ENCODE measurements at places on chromosomes 4 and X.
A peak's percentile ranks its signal among the peaks of the same experiment; 100 is the strongest.

- DNase-seq, result no peak
Observed at GRCh38 chrX:154351183-154352011, 23.0 kb downstream of the FLNA start.

DNA sequence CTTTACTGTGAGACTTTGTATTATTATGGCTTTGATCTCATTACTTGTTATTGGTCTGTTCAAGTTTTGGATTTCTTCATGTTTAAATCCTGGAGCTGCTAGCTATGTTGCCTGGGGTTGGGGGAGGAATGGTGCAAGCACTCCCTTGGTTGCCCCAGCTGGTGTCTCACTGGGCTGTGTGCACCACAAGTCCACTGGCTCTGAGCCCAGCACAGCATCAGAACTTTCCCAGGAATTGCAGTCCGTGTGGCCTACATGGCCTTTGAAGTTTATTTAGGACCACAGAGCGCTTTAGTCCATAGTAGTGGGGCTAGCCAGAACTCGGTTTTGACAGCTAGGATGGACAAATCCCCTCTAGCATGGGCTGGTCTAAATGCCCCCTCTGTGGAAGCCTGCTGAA is 278.8 kb upstream of the RPS6KA3 start:
- no peak for DNase-seq

DNA sequence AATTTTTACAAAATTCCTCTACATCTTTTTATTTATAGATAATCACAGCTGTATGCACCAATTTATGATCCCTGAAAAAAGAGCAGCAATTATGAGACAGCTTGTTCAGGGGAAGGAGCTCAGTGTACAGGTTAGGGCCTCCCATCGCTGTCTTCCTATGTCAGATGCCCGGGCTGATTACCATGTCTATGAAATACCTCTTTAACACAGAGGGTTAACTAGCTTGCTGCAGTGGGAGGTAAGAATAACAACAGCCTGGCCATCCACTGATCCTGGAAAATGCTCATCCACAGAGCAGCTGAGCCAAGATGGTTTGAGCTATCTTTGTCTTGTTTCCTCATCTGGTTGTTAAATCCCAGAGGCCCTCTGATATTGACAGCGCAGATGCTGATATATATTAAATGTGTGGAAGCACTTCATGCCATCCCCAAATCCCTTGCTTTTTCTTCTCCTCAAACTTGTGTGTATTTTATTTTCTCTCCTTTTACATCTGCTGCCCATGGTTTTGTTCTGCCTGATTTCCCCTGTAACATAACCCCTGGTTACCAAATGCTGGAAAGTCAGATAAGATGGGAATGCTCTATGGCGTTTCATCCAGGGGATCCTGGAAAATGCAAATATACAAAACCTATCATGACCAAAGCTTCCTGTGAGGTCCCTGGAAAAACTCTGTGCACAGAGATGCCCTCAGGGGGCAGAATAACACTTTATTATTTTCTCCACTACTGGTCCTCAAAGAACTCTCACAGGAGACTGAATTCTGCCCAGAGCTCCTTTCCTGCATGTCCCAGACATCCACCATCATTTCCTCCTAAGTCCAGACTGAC is 85.8 kb upstream of the PUDP start:
- no peak for DNase-seq

- no peak for DNase-seq
Observed at GRCh38 chrX:154040307-154040756, 20.6 kb upstream of the IRAK1 start.

DNA sequence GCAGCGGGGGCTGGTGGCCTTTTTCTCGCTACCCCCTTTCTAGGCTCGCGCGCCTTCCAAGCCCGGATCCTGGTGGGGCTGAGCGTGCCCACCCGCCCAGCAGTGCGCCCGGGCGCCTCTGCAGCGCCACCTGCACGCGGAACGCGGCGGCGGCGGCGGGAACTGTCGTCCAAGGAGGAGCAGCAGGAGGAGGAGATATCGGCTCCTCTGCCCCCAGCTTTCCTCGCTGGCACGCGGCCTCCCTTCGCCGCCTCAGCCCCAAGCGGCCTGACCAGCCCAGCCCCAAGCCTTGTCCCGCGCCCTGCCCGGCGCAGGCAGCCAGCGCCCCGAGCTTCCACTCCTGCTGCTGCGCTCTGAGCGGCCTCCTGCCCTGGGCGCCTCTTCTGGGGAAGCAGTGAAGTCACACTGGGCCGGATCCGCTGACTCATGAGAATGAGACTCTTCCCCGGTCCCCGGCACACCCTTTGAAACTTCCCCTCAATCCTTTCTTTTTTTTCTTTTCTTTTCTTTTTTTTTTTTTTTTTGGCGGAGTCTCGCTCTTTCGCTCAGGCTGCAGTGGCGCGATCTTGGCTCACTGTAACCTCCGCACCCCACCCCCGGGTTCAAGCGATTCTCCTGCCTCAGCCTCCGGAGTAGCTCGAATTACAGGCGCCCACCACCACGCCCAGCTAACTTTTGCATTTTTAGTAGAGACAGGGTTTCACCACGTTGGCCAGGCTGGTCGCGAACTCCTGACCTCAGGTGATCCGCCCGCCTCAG is 10.6 kb upstream of the ELF4 start:
- peak; percentile 78 for DNase-seq

DNA sequence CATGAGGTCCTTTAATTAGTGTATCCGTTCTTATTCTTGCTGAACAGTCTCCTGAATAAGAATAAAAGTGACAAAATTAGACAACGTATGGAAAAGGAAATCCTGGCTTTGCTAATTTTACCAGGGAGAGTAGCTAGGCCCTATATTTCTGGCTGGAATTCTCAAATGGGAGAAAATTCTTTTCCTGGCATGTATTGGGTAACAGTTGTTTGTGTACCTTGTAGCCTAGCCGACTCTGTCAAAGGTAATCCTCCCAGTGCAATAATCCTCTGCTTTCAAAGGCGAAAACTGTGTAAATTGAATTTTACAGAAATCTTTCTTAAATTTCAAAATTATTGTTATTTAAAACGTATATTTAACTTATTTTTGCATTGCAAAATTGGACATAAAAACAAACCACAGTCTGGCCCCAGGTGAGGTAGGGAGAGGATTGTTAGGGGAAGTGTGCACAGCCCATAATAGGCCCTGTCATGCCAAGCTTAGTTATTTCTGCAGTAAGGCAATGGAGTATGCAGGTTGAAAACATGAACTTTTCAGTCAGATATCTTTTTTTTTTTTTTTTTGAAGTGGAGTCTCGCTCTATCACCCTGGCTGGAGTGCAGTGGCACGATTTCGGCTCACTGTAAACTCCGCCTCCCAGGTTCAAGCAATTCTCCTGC is 18.9 kb upstream of the TENM3 start:
- DNase-seq, result no peak
